CD4-positive, alpha-beta T cell treated with Interleukin-15 for 1 hour (primary cell): ENCODE measurements at places on chromosomes 13 and 19.

DNA sequence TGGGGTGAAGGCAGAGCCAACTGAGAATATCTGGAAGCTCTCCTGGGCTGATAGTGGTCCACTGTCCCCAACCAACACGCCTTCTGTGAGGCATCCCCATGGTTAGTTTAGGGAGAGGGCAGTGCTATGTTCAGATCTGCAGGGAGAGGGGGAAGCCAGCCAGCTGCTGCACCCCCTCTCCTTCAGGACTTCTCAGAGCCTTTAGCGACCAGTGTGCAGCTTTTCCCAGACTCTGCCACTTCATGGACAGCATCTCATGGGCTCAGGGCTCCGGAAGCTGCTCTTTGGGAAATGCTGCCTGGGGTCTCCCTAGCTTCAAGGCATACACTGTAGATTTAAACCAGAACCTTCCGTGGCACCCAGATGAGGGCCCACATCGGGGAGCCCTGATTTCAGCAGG, 33.5 kb downstream of the TMED1 start:
- DNase-seq = no peak

GRCh38 chr13:56697011-56697410, 443.7 kb upstream of the PRR20A start:
- no peak for DNase-seq

GRCh38 chr13:42395086-42395821, 123.3 kb downstream of the AKAP11 start:
- DNase-seq = no peak

DNA sequence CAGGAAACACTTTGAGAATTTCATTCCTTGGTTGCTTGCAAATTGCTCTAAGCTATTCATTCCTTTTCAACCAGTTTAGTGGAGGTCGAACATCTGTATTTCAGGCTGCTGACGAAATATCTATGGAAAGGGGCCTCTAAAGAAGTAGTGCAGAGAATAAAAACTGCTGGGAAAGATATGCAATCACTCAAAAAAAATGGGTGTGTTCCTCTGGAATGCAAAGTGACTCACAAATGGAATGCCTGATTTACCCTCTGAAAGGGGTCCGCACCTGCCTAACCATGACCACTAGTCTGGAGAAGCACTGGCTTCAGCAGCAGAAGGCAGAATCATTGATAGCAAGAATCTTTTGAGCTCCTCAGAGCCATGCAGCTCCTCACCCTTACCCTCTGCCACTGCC, 129.4 kb downstream of the PCDH9 start:
- no peak for DNase-seq

GRCh38 chr19:11279505-11280236, 16.3 kb upstream of the TSPAN16 start:
- peak; percentile 53 for DNase-seq

GRCh38 chr19:34232566-34233481, 21.5 kb upstream of the GARRE1 start:
- no peak for DNase-seq
